ENCODE measurements at places on chromosomes 4 and X.

GRCh38 chr4:24805067-24805466 is 9.7 kb downstream of the SOD3 start:
- no peak for DNase-seq

- DNase-seq = no peak
Observed at GRCh38 chr4:102405821-102406401, 60.6 kb upstream of the SLC39A8 start.

GRCh38 chr4:10715696-10716095 is 31.1 kb upstream of the CLNK start:
- DNase-seq = no peak

DNA sequence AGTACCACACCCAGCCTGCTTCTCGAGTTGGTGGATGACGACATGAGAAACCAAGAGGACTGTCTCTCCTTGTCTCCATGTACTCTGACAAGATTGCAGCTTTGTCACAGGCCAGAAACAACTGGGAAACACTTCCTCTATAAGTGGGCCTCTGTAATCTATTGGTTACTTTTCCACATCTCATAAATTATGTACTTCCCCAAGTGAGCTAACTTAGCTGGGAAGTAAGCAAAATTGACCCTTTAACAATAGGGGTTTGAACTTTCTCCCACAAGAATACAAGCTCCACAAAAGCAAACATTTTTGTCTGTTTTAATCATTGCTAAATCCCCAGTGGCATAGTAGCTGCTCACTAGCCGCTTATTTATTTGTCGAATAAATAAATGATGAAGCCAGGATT is 14.1 kb upstream of the USO1 start:
- no peak for DNase-seq

DNA sequence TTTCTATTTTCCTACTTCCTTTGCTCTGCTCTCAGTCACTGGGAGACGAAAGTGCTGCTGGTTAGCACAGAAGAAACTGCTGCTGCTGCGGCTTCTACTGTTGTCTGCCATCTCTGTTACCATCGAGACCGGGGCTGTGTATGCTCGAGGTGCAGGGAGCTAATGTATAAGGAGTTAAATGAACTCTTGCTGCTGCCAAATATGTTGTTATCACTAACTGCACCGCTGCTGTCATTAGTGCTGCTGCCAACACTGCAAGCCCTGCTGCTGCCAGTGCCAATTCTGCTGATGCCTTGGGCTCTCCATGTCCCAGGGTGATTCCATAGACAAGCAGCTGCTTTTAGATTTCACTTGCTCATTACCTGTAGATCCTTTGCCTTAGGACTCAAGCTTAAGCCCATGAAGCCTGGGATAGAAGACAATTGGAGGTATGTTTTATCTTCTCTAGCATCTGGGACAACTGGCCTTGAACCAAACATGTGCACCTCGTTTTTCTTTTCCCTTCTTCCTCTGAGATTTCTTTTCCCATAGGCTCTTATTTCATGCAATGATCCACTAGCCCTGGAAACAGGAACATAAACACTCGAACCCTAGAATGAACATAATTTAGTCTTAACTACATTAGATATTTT is 107.8 kb downstream of the CCSER1 start:
- no peak for DNase-seq
